ENCODE measurements at places on chromosomes 3 and 15. TPM values are rescaled to one million over a fixed set of nuclear protein-coding genes. Genes with fewer than 3 reads are reported as not detected.

CMC1 gene
- 68.5 TPM for total RNA-seq

CHDH gene
- total RNA-seq: 0.53 TPM

C3orf85 gene
- total RNA-seq: not detected

ITIH3 gene
- total RNA-seq: 38.3 TPM

ADAMTS7 gene
- 33.3 TPM for total RNA-seq

ERICH6 gene
- total RNA-seq: not detected

PRRT3 gene
- total RNA-seq: 1.1 TPM

WDR93 gene
- total RNA-seq: not detected

PARP15 gene
- total RNA-seq: not detected

DNA sequence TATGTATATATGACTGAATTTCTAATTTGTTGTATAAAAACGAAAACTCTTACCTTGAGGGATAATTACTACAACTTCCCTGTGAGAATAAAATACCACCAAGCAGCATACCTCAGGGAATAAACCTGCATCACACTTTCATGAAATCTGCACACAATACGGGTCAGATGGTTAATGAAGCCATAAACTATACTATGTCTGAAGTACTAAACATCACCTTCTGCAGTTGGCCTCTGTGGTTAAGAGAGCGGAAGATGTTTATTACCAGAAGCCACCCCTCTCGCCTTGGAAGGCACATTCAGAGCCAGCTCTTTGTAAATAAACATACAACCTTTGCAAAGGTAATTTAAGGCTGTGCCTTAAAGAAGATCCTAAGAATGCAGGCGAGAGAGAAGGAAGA is 462.1 kb upstream of the NR2F2 start:
- no peaks in the 10 kb centered on the region for H3K27me3 ChIP-seq
- no peak overlapping the region for H3K27ac ChIP-seq
- H3K4me1 ChIP-seq: no peaks in the 10 kb centered on the region
- no peak for DNase-seq

- H3K27ac ChIP-seq: peak overlapping the region; percentile 78
- no peak for DNase-seq
- no peaks in the 10 kb centered on the region for H3K27me3 ChIP-seq
- no peaks in the 10 kb centered on the region for H3K36me3 ChIP-seq
- H3K4me3 ChIP-seq: no peak overlapping the region
- peaks cover 4% of the 10 kb centered on the region for H3K4me1 ChIP-seq
Observed at GRCh38 chr3:99931059-99931458, 113.4 kb downstream of the CMSS1 start.

DNA sequence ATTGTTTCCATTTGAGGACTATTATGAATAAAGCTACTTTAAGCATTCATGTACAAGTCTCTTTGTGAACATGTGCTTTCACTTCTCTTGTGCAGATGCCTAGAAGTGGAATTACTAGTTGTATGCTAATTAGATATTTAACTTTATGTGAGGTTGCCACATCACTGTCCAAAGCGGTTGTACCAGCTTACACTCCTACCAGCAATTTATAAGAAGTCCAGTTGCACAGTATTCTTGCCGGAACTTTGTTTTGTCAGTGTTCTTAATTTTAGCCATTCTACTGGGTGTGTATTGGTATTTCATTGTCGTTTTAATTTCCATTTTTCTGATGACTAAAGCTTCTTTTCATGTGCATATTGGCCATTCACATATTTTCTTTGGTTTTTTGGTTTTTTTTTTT is 29.1 kb downstream of the SEMA3G start:
- H3K36me3 ChIP-seq: no peaks in the 10 kb centered on the region
- H3K4me3 ChIP-seq: no peak overlapping the region
- no peak for DNase-seq
- no peaks in the 10 kb centered on the region for H3K27me3 ChIP-seq

- H3K36me3 ChIP-seq: no peaks in the 10 kb centered on the region
- no peak overlapping the region for H3K4me3 ChIP-seq
- no peak overlapping the region for H3K27ac ChIP-seq
- no peaks in the 10 kb centered on the region for H3K27me3 ChIP-seq
Observed at GRCh38 chr15:57631386-57632110, 39.8 kb downstream of the MYZAP start.

DNA sequence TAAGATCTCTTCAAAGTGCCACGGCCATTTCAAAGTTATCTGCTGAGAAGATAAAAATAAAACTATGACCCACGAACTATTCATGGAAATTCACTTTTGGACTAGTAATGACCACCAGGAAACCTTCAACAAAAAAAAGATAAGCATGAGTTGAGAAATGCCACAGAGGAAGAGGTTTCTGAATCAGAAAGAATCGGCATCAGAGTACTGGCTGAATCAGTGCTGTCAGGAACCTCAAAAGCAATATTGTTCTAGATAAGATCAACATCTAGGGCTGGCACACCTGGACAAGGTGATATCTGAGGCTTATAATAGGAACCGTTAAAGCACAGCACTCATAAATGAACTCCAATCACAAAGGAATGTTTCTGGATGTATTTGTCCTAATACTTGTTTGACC is 72.7 kb downstream of the PEAK1 start:
- H3K4me3 ChIP-seq: no peak overlapping the region
- no peaks in the 10 kb centered on the region for H3K36me3 ChIP-seq
- no peak overlapping the region for H3K27ac ChIP-seq
- DNase-seq: no peak

GRCh38 chr15:82646250-82647044 is 716 bp downstream of the CPEB1 start:
- peak overlapping the region; percentile 66 for H3K4me3 ChIP-seq
- H3K27me3 ChIP-seq: no peaks in the 10 kb centered on the region
- DNase-seq: no peak
- no peak overlapping the region for H3K27ac ChIP-seq
- no peaks in the 10 kb centered on the region for H3K36me3 ChIP-seq

DNA sequence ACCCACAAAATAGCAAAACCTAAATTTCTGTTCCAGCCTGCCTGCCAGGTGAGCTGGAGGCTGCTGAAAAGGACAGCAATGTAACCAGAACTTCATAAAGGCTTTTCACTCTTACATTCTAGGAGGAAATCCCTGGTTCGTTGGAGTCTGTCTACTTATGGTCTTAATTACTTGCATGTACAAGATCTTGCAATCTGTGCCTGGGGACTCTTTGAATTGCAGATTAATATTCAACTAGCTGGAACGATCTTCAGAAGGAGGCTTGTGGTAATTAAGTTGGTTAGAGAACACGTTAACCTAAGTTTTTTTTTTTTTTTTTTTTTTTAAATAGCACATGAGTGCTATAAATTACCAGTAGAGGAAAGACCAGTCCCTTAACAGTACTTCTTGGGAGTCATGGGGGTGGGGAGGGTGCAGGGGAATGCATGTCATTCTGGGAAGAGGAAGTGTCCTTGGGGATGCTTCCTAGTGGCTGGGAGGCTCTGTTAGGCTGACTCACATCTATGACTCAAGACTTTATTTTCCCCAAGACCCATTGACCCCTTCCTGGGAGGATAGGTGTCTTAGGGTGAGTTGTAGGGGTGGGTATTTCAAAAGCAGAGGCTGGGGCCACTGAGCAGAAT is 139.8 kb downstream of the RAB11A start:
- H3K36me3 ChIP-seq: no peaks in the 10 kb centered on the region
- no peaks in the 10 kb centered on the region for H3K27me3 ChIP-seq
- no peak overlapping the region for H3K4me3 ChIP-seq
- H3K4me1 ChIP-seq: no peaks in the 10 kb centered on the region
- no peak overlapping the region for H3K27ac ChIP-seq
- no peak for DNase-seq

- H3K27ac ChIP-seq: no peak overlapping the region
- H3K4me3 ChIP-seq: no peak overlapping the region
- DNase-seq: no peak
- H3K27me3 ChIP-seq: no peaks in the 10 kb centered on the region
- peaks cover 16% of the 10 kb centered on the region for H3K4me1 ChIP-seq
Observed at GRCh38 chr3:51535146-51536019, 3.1 kb upstream of the RAD54L2 start.

GRCh38 chr3:174253940-174254339 is 605.2 kb upstream of the NAALADL2 start:
- no peak for DNase-seq
- H3K27ac ChIP-seq: no peak overlapping the region
- no peaks in the 10 kb centered on the region for H3K4me1 ChIP-seq
- no peak overlapping the region for H3K4me3 ChIP-seq

- peak overlapping the region; percentile 22 for H3K27ac ChIP-seq
- DNase-seq: no peak
- H3K36me3 ChIP-seq: no peaks in the 10 kb centered on the region
- H3K27me3 ChIP-seq: peaks cover 71% of the 10 kb centered on the region
Observed at GRCh38 chr3:128488991-128489673, 3.9 kb downstream of the GATA2 start.

Measured in ascending aorta (tissue), 2 donors.